Sigmoid colon (tissue), 7 donors: ENCODE measurements at places on chromosomes 4 and X. TPM values are rescaled to one million over a fixed set of nuclear protein-coding genes. Genes with fewer than 3 reads are reported as not detected.

GRCh38 chrX:44828008-44828605, 15.7 kb upstream of the DUSP21 start:
- no peak for DNase-seq

- no peak for DNase-seq
These were observed 532.8 kb downstream of the KCNIP4 start for GRCh38 chr4:21415728-21416127.

DNA sequence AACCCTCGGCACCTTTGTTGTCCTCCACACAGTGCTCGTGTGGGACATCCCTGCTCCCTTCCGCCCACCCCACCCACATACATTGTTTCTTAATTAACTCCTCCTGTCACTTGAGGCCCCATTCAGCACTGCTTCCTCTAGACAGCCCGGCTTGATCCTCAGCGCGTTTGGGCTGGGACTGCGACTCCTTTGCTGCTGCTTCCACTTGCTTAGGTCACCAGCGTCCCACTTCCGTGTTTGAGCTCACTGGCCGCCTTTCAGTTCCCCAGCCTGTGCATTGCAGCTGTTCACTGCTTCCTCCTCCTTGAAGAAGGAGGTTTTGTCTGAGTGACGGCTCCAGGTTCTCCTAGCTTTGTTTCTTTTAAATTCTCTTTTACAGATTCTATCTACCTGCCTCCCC, 16.1 kb downstream of the RNF4 start:
- DNase-seq: peak; percentile 88

DNA sequence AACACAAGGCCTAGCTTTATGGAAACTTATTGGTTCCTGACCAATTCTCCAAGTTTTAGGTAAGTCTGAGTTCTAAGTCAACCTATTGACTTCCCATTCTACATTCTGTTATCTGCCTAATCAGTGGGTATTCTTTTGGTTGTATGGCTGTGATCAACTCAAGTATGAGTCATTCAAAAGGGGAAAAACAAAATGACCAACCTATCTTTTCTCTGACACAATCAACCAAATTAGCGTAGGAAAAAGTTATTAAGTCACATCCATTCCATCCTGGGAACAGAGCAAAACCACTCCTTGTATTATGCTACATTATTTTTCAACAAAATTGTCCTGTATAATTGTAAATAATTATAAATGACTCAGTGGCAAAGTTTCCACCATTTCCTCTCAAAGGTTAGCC, 136.2 kb downstream of the SHROOM4 start:
- DNase-seq: no peak

GRCh38 chr4:109557433-109557832, 2.6 kb upstream of the MCUB start:
- DNase-seq: no peak

GRCh38 chrX:69605521-69605920, 10.4 kb upstream of the EDA start:
- DNase-seq: no peak

DNA sequence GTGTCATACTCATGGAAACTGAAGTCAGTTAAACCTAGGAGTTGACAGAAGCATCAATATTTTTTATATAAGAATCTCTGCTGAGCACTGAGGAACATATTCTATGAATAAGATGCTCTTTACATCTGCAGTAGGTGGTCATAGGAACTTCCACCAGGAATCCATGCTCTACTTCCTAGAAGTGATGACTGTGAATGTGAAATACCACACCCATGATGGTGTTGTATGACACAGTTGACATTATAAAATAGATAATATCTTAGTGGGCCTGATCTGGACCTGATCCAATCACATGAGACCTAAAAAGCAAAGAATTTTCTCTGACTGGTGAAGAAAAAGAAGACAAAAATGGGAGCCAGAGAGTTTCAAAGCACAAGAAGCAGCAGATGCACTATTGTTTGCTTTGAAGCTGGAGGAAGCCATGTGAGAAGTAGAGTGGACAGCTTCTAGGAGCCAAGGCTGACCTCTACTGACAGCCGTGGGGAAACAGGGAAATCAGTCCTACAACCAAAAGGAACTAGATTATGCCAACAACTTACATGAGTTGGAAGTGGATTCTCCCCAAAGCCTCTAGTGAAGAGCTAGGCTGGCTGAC, 68.6 kb upstream of the HS3ST1 start:
- no peak for DNase-seq

- DNase-seq: no peak
These were observed 200.3 kb downstream of the PDGFC start for GRCh38 chr4:156771171-156771837.

DNA sequence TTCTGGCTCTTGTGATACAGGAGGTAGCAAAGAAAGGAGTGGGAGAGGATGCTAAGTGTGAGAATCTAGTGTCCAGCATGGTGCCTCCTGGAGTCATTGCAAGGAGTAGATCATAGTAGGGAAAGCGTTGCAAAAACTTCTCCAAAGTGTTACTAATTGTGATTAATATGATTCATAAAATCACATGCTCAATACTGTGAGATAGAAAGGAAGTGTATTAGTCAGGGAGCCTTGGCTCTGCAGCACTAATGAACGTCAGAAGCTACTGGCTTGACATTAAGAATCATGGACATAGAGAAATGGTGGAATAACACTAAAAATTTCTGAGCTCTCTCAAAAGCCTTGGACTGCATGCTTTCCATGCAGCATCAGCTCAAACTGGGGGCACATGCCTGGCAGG, 299.1 kb downstream of the EVC2 start:
- DNase-seq: no peak

DNA sequence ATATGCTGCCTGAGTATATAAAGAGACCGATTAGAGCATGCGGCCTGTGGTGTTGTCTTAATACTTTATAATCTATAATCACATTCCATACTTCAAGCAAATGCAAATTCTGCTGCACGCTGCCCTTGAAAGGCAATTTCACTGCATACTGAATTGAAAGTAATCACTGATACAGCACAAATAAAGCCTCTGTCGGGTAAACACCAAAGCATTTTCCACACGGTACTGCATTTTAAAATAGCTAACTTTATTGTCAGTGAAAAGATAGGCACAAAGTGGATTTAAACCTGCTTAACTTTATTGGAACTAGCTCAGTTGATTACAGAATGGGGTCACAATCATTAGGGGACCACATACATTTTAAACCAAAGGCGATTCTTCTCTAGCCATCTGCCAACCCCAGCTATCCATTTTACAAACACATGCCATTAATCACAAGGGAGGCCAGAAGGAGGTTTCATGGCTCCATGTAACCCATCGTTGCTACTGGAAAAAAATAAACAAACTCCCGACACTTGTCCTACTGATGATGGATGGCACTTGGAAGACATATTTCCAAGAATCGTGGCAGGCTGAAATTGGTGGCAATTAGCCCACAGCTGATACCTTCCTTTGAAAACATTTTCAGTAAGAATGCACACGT, 65.9 kb downstream of the AMOT start:
- DNase-seq: no peak

GRCh38 chr4:3424522-3425095, 17.2 kb upstream of the HGFAC start:
- no peak for DNase-seq

DNA sequence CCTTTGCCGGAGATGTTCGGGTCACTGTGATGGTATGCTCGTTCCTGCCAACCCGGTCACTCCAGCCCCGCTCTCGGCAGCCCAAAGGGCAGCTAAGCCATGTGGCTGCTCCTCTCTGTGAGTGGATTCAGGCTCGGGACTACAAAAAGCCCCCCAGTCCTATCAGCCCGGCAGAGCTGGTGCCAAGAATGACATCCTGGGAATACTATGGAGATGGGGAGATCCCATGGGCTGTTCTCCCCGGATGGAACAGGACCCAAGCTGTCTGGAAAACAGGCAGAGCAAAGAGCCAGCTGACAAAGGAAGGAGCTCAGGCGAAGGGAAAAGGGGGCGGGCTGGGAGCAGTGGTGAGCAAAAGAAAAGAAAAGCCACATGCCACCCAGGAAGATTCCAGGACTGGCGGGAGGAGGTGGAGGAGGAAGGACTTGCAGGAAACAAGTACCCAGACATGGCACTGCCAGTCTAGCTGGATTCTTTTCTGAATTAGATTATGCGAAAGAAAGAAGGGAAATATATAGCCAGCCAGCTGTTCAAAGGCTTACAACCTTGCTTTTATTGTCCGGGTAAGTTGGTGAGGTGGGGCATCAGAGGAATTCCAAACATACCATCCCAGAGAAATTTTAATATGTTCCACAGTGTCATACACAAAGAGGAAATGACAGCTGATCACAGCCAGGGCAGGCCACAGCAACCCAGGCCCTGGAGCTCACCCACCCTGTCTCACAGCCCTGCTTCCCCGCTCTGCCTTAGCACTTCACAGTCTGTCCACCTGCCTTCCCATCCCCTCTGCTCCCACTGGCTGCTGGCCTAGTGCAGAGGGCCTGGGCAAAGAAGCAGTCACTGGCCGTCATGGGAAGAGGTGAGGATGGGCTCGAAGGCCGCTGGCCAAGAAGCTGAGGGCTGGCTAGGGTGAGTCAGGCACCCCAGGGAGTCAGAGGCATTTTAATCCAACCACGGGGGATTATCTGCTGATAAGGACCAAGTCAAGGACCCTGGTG, 3.4 kb downstream of the NDP start:
- DNase-seq: no peak

DNA sequence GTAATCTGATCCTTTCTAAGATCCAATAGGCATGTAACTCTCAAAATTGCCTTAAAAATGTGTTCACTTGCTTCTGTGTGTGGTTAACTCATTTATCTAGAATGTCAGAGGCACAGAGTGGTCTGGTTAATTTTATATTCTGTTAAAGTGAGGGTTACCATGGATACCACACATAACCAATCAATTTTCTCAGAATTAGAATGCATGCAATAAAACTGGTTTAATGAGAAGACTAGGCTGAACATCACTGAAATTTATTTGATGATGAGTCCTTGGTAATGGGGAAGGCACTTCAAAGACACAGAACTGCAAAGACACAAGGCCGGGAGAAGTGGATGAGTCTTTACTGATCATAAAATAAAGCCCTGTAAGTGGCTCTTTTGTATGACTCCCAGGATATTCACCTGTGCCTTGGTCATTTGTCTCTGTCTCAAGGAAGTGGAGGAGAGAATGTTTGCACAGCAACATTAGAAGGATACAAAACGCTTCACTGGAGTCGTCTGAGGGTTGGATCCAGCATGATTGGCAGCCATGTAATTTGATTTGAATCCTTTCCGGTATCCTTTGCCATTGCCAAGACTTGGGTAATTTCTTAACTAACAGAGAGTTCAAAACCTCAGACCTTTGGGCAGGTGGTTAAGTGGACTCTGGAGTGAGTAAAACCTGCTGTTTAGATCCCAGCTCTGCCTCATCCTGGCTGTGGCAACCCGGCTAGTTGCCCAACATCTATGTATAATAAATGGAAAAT, 94.0 kb upstream of the RBPJ start:
- no peak for DNase-seq

- no peak for DNase-seq
These were observed 52.3 kb downstream of the KLF3 start for GRCh38 chr4:38716256-38716655.

GRCh38 chrX:40644176-40644575, 3.2 kb downstream of the CXorf38 start:
- no peak for DNase-seq

DNA sequence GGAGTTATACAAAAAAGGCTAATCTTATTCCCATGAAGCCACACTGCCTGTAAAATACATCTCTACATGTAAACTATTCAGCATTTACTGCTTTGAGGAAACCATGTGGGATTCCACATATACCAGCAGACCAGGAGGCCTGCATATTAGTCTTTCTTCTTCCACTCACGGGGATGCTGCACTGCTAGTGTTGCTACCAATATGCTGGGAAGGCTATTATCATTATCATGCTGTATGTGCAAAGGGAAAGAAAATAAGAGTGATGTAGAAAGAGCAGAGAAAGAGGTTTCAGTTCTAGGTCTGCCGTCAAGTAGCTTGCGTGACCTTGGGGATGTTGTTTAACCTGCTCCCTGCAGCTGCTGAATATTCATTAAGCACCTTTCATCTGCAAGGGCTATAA, 61.0 kb downstream of the MGST2 start:
- DNase-seq: no peak

- DNase-seq: no peak
These were observed 94.3 kb downstream of the AREG start for GRCh38 chr4:74539044-74539790.

DNA sequence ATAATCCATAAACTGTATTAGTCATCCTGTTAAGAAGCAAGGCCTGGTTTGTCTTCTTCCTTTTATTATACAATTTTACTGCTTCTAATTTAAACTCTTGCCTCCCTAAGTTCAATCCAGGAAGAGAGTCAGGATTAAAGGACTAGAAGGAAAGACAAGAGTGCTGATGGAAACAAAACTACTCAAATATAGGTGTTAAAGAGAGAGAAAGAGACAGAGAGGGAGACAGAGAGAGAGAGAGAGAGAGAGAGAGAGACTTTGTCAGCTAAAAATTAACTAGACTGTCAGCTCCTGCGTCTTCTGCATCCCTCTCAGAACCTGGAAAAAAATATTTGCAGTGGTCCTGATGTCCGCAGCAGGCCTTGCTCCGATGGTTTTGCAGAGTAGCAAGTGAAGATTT, 13.5 kb upstream of the FGG start:
- DNase-seq: no peak

DNA sequence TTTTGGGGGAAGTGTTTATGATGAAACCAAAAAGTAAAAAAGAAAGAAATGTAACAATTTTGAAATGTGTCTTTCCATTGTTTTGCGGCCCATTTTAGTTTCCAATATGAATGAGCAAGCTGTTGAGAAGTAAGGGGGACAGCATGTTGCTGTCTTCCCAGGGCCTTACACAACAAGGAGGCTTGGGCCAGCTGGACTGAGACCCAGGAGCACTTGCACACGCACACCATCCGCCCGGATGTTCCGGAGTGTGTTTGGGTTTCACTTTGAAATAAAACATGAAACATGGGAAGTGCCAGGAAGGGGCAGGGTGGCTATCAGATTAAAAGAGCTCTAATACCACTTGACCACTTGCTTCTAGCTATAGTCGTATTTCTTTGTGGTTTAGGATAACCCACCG, 144.4 kb downstream of the NHS start:
- DNase-seq: peak; percentile 92

SERTM2 gene
- not detected for polyA plus RNA-seq

SPRY1 gene
- 21.0 TPM for polyA plus RNA-seq

IL21 gene
- 0.63 TPM for polyA plus RNA-seq

PRKG2 gene
- 19.9 TPM for polyA plus RNA-seq

CHRDL1 gene
- 3.9 TPM for polyA plus RNA-seq

DIAPH2 gene
- polyA plus RNA-seq: 6.6 TPM
